ENCODE measurements at places on chromosomes 3 and 15.

- no peak for DNase-seq
Observed at GRCh38 chr3:54647721-54648120, 280.1 kb downstream of the LRTM1 start.

DNA sequence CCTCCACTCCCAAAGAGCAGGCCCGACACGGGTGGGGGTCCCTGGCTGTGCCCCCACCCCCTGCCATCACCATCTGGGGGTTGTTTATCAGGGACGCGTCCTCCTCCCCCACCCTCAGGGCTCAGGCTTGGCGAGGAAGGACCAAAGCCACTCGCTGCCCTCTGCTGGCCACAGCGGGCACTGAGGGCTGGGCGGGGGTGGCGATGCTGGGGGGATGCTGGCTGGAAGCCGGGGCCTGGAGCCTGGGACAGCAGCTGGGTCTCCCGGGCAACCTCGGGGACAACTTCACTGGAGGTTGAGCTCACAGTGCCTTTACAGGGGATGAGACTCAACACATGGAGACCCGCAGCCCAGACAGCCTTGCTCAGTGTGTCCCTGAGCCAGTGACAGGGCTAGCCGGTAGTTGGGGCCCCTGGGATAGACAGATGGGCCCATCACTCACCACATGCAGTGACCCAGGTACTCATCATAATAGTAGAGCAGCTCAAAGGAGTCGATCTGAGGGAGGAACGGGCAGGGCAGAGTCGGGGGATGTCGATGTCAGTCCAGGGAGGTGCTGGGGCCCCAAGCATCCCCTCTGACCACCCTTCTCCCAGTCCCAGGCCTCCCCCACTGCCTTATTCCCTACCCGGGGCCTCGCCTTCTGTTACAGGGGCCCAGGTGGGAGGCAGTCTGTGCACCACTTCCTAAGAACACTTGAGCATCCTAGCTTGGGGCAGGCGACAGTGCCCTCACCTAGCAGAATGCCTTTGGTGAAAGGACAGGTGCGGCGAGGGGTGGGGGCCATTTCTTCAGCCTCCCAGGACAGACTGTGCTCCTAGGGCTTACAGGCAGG lies 5.9 kb upstream of the CALML4 start:
- DNase-seq, result peak; percentile 14

DNA sequence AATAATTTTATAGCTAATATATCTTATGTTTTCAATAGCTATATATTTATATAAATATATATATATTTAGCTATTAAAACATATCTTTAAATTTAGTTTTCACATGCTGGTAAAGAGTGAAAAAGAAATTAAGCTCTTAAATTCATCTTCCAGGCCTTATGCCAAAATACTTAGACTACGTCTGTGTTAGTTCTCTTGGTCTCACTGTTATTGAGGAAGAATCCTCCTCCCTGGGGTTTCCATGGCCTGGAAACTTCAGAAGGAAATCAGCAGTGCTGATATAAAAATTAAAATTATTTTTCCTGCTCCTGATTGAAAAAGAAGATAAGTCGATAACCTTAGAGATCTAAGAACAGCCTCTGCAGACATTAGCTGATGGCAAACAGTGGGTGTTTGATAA lies 225.1 kb upstream of the LMCD1 start:
- DNase-seq, result no peak

- peak; percentile 46 for DNase-seq
Observed at GRCh38 chr3:64685800-64686445, 1.9 kb downstream of the ADAMTS9 start.

DNA sequence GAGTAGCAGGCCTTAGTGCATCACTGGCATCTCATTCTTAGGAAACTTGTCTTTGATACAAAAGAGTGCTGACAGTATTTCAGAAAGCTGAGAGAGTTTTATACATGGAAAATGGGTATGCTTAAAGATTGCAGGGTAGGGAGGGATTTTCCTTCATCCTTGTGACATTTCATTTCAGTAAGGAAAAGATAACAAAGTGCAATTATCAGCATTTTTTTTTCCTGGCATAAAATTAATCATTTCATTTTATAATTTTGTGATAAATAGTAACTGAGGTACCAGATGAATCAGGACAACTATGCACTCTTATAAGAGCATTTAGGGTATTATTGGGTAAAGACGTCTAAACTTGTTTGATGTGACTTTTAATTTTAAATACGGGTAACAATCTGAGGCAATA lies 10.3 kb downstream of the KBTBD8 start:
- no peak for DNase-seq

All from NCI-H345 (cell line).